ENCODE measurements at places on chromosomes 12 and 14. TPM values are rescaled to one million over a fixed set of nuclear protein-coding genes. Genes with fewer than 3 reads are reported as not detected.

Gene CLEC4C
- not detected for total RNA-seq

Gene FGD4
- 81.9 TPM for total RNA-seq

GRCh38 chr14:93898081-93898611 is 29.0 kb upstream of the FAM181A start:
- no peak for DNase-seq

Gene PLA2G1B
- total RNA-seq = not detected

Gene DNAI7
- 3.7 TPM for total RNA-seq

DNA sequence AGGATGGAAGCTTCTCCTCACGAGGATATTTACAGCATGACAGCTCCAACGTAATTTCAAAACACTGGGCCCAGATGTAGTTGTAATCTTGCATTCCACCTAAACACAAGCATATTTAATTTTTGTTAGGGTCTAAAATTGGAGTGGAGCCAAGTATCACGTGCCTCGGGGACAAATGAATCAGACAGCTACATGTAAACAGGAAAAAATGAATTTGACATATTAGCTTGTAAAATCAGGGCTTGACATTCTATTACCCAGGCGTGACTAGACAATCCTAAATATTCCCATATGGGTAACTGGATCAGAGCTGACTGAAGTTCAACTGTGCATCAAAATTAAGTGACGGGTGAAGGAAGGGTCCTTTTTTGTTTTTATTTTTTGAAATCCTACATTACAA is 59.0 kb downstream of the MDM2 start:
- DNase-seq = no peak

DNA sequence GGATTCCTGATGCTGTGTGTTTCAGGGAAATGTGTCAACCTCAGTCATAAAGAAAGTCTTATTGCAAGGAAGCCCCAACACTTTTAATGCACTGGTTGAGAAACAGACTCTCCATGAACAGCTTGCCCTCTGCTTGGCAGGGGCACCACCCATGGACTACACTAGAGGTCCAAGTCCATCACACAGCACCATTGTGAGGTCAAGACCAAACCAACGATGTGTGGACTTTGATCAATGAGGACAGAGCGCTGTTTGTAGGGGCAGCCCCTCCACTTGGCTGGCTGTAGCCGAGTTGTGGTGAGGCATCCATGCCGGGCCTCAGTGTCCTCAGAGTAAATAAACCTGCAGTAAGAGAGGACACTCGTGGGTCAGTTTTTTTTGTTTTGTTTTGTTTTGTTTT is 29.8 kb downstream of the ZFYVE21 start:
- no peak for DNase-seq

Gene STAC3
- 1.6 TPM for total RNA-seq

DNA sequence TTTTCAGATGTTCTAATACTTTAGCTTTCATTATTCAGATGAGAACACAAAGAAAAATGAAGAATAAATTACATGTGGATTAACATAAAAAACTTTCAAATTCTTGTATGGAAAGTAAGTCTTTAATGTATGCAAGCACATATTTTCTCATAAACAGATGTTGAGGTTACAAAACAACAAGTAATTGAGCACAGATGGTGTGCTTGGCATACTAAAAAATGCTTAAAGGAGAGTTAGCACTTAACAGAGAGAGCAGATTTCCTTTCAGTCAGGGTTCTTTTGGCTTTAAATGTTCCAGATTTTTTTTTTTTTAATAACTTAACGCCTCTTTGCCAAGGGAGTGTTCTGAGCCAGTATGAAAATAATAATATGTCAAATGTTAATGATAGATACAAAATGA is 96.0 kb downstream of the RASSF9 start:
- no peak for DNase-seq

DNA sequence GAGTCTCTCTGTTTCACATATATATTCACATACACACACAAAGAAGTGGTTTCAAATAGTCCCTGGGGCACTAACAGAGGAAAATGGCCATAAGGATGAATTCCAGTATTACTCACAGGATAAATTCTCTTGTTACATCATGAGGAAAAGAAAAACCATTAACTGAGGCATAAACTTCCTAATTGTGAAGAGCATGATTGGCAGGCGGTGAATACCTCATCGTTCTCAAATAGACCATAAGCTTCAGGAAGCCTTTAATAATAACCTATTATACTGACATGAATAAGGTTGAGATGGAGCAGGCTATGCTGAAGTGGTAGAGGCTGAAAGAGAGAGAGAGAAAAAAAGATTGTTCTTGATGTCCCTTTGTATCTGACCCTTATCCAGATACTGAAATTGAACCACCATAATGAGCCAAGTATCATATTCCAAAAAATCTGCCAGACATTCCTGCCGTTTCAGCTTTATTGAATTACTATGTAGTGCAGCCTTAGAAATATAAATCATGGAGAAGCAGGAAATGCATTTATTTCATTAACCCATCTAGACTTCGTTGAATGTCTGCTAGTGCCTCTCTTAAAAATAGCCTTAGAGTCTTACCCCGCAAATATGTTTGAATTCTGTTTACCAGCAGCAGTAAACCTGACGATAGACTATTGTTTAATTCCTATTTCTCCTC is 86.8 kb downstream of the NUAK1 start:
- no peak for DNase-seq

GRCh38 chr14:32564596-32564995 is 235.5 kb downstream of the AKAP6 start:
- DNase-seq = no peak

- DNase-seq = no peak
These were observed 9.2 kb downstream of the BEGAIN start for GRCh38 chr14:100577986-100578431.

GRCh38 chr14:24576182-24576581 is at the start of gene CTSG:
Gene CTSG, minus strand, starts transcription at chr14:24576250. Its CDS starts 27 bp downstream, at chr14:24576223.
- DNase-seq = no peak

DNA sequence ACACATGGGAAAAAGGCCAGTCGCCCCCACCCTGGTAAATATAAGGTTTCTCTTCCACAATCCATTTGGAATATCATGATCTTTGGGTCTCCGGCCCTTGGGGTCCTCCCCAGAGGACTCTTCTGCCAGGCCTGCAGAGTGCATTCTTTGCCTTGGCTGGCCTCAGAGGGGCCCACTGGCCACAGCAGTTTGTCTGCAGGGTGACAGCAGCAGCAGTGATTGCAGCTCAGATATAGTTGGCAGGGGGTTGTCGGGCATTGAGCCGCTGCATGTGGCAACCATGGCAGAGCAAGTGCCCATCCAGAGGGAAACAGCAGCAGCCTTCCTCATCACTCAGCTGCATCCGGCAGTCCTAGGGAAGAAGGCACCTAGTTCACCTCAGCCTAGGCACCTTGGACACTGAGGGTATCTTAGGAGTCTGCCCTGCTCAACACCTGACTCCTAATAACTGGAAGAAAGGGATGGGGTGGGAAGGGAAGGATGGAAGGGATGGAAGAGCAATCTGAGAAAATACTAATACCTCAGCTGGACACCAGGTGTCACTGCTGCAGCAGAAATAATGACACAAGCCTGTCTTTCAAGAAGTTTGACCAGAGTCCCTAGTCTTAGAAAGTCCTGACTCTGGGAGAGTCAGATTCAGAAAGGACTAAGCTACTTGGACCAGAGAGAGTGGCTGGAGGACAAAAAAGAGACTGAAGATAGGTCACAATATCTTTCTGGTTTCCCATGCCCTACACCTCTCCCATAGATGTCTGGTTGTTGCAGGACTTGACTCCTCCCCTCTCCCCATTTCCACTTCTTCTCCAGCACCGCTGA is 8.9 kb downstream of the AJUBA start:
- DNase-seq = peak; percentile 64

- DNase-seq = no peak
These were observed 13.7 kb downstream of the TCTN1 start for GRCh38 chr12:110627500-110628195.

Gene TEX22
- total RNA-seq = 0.41 TPM

DNA sequence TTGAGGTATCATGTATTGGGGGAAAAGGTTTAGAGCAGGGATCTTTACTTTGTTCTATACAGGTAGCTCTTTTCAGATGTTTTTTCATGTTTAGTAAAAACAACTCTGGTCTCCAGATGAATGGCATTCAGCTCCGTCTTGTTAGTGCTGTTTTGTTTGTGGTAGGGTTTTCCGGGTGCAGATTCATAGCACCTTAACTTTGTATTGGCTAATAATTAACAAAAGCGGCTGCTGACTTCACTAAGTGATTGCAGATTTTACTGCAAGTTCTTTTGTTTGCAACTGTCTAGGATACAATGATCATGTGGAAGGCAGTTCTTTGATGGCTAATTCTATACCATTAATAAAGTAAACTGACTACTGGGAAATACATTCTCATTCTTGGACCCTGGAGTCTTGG is 32.2 kb upstream of the BHLHE41 start:
- DNase-seq = no peak

DNA sequence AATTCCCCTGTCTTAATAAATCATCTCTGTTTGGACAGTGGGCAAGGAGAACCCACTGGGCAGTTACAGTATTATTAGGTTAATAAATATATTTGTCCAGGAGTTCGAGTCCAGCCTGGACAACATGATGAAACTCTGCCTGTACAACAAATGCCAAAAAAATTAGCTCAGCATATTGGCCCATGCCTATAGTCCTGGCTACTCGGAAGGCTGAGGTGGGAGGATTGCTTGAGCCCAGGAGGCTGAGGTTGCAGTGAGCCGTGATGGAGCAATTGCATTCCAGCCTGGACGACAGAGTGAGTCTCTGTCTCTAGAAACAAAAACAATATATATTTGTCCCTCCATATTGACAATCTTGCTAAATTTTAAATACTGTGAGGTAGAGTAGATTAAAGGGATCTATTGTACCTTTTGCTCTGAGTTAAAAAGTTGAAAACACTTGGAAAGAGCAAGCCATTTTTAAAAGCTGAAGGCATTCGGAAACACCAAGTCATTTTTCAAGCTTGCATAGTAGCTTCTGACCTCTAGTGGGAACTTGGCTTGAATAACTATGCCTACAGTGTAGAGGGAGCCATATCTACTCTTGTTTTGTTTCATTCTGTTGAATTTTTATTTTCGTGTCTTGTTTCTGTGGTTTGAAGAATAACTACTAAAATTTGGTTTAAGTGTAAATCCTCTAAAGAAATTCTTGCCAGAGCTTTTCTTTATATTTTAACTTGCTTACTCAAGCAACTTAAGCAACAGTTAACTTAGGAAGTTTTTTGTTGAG is 14.6 kb upstream of the EEA1 start:
- no peak for DNase-seq
